ENCODE measurements at places on chromosomes 13 and 19.

GRCh38 chr19:16457195-16457953 is 14.4 kb downstream of the EPS15L1 start:
- no peak for DNase-seq

GRCh38 chr13:59119475-59119874 is 1044.3 kb downstream of the DIAPH3 start:
- no peak for DNase-seq

DNA sequence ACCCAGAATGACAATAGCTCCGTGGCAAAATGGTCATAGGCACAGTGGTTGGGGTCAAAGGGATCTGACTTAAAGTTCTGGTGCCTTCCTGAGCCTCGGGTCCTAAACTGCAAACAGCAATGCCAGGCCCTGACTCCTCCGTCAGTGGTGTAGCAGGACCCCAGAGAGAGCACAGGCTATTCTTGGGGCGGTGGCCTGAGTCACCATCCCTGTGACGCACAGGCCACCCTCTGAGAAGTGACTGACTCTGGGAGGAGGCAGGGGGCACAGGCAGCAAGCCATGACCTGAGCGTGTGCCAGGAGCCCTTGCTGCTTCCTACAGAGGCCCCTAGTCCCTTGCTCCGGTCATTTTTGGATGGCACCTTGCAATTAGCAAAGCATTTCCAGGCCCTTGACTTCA is 18.7 kb downstream of the PLVAP start:
- DNase-seq = no peak

DNA sequence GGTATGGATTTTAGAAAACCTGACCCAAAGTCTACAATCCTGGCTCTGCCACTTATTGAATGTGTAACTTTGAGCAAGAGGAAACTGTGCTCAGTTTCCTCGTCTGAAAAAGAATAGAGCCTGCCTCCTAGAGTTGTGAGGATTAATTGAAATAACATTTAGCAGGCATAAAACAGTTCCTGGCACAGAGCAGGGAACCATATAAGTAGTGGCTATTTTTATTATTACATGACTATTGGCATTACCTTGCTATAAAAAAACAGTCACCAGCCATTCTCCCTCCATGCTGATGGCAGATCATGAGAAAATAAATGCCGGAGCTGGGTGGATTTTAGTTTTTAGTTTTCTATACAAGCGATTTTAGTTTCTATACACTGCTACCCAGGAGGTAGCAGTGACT is 5.8 kb downstream of the DOCK9 start:
- DNase-seq = no peak

DNA sequence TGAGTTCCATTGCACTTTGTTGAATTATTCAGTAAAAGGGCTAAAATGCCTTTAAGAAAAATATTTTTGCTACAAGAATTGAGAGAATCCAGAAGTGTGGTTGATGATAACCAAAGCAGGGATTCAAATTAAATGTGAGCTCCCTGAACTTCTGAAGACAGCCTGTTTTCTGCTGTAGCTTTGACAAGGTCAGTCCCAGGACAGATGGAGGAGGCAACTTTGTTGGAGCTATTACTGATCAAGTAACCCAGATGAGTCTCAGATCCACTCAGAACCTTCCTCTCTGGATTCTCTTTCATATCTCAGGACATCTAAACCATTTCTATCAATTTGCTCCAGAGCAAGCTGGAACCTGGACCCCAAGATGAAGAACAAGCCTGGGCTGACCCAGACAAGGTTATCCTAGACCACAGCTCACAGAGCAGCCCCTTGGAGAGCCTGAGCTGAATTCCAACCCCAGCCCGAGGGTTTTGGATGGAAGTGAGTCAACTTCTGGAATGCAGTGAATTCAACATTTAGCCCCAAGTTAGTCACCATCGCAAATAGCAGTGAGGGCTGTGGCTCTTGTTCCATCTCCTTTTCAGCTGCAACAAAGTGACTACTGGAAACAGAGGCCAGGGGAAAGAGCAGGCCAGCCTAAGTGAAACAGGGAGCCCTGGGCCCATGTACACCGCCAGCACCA is 137.8 kb upstream of the TSC22D1 start:
- no peak for DNase-seq
